Bronchial smooth muscle cell (primary cell): ENCODE measurements at places on chromosomes 16 and 17. TPM values are rescaled to one million over a fixed set of nuclear protein-coding genes. Genes with fewer than 3 reads are reported as not detected.

Gene SGF29
- 6.5 and 10.2 TPM in 2 replicates for total RNA-seq

Gene CDH13
- 1.3 and 6.2 TPM in 2 replicates for total RNA-seq

Gene PDIA2
- total RNA-seq: under 0.01 and 0.17 TPM in 2 replicates

Gene COG4
- 89.2 and 94.5 TPM in 2 replicates for total RNA-seq

Gene UTS2R
- not detected in 2 replicates for total RNA-seq

Gene KRTAP9-4
- total RNA-seq: not detected in 2 replicates

Gene KRTAP1-3
- total RNA-seq: not detected in 2 replicates

Gene TNFRSF17
- not detected in 2 replicates for total RNA-seq

Gene KIF1C
- total RNA-seq: 70.3 and 76.3 TPM in 2 replicates

Gene RNU2-1
- total RNA-seq: not detected in 2 replicates

Gene VTN
- 0.09 TPM in 1 of 2 replicates, not detected in the other for total RNA-seq

Gene SALL1
- total RNA-seq: 0.16 and 0.34 TPM in 2 replicates
